ENCODE measurements at places on chromosomes 3 and 15.

- no peak for DNase-seq
Observed at GRCh38 chr3:21942328-21942727, 191.3 kb upstream of the ZNF385D start.

- no peak for DNase-seq
Observed at GRCh38 chr15:31273258-31273941, 53.2 kb upstream of the KLF13 start.

DNA sequence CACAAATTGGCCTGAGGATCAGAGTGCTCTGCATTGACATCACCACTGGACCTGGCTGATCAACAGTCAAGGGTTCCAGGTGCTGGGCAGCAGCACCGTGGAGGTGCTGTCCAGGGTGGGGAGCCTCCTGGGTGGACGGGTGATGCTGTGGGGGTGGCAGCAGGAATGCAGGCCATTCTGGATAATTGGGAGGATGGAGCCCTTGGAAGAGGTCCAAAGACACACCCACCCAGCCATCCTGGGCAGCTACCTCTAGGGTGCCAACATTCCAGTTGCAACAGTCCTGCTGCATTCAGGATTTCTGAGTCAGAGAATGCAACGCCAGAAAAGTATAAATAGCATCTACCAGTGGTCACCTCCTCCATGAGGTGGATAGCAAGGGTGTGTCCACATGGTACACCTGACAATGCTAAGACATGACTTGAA, 26.8 kb downstream of the STARD5 start:
- no peak for DNase-seq

DNA sequence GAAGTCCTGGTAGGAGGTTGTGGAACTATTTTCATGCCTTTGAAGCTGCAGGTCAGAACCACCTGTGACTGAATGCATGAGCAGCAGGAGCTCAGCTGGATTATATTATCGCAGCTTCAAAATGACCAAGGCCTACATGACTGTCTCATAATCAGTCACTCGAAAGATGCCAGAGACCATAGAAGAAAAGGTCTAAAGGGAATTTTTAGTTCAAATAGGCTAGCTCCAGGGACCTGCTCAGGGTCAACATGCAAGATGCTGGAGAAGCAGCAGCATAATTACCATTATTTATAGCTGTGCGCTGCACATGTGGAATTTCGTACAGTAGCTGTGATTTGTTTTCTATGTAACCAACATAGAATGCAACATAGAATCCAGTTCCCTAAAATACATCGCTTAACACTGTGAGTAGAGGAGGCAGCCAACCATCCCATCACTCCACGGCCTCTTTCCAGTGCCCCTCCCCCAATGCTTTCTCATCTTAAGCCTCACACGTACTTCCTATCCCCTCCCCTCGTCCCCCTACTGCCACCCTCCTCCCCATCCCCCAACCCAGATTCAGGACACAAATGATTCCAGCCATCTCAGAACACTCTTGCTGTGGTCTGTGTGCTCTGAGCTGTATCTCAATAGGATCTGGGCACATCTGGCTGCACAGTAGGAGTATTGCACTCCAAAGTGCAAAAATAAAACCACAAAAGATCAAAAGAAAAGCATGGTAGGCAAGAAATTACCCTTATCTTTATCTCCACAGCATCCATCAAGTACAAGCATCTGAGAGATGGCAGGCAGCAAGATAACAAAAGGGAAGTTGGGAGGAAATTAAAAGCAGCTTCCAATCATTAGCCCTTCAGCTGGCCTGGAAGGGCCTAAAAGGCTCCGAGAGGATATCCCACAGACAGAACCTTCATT, 352.8 kb upstream of the SEMA6D start:
- no peak for DNase-seq

DNA sequence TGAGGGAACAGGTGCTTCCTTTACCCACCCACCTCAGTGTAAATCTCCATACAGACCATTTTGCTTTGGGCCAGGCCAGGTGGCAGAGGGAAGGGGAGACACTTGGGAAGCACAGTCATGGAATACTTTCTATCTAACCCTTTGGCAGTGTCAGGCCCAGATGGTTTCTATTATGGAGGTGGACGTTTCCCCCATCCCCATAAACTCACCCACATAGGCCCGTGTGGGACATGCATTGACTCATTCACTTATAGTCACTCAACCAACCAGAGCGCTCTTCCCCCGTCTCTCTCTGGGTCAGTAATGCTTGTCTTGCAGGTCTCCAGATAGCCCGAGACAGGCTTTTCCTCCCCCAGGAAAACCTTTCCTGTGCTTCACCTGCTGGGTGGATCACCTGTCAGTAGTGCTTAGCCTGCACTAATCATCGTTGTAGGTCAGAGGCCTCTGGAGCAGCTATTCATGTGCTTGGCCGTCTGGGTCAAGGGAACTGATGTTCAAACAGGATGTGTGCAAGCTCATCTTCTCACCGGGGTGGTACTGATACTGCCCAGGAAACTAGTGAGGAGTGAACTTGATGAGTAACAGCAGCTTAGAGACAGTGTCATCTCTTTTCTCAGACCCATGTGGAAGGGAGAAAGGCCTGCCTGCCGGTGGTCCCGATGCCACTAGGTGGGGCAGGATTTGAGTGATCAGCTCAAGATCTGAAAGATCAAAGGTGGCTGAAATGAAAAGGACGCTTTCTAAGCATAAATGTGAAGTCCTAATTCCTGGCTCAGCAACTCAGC, 67.1 kb downstream of the CEMIP start:
- DNase-seq, result no peak

DNA sequence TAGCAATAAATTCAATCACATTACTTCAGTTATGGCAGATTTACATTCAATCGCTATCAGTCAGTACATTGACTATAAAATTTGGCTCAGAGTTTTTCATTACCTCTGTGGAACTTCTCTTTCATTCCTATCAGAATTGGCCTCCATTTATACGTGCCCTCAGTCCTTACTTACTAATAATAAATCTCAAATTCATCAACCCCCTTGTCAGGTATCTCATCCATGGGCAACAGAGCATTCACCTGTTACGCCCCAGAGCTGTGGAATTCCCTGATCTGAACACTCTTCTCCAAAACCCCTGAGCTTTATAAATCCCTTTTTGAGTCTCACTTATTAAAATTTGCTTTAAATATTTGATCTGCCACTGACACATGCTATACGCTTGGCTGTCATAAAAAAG, 492.9 kb downstream of the GBE1 start:
- DNase-seq, result no peak

DNA sequence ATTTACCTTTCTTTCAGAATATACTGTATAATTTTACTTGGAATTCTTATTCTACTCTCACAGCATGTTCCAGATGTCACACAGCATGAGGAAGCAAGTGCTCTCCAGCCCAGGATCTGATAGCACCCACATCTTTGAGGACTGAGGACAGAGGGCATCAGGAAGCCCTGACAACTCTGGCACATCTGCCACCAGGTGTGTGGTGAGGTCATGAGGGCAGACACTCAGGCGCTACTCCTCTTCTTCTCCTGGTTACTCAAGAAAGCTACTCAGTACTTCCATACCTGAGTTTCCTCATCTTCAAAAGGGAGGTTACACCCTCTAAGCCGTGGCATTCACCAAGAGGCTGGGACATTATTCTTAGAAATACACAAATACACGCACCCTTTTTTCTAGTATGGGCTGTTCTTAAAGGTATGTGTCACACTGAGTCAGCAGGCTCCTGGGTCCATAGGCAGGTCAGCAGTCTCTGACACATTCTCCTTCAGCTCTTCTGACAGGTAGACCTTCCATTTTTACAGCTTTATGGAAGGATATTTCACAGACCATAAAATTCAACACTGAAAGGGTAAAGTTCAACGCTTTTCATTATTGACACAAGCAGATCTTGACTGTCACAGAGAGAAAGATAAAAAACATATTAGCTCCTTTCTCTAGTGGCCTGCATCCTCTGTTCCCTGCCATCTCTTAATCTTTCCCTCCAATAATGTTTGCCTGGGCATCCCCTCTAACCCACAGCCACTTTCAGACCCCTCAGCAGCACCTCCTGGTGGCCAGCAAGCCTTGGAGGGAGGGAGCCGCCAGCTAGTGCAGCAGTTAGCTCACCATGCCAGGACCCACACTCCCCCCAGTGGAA, 103.2 kb upstream of the TJP1 start:
- peak; percentile 68 for DNase-seq

GRCh38 chr3:162142511-162142910, 645.9 kb downstream of the OTOL1 start:
- DNase-seq, result no peak

GRCh38 chr15:67161881-67162280, 92.6 kb downstream of the AAGAB start:
- no peak for DNase-seq

- DNase-seq, result peak; percentile 88
Observed at GRCh38 chr15:89441295-89441812, 55.0 kb downstream of the RHCG start.
